ENCODE measurements at places on chromosomes 11 and 22. TPM values are rescaled to one million over a fixed set of nuclear protein-coding genes. Genes with fewer than 3 reads are reported as not detected.
A peak's percentile ranks its signal among the peaks of the same experiment; 100 is the strongest.

GRCh38 chr11:16781936-16782919, 43.8 kb downstream of the C11orf58 start:
- DNase-seq, result no peak

GRCh38 chr11:107606141-107606540, 15.2 kb downstream of the ELMOD1 start:
- DNase-seq, result no peak

DNA sequence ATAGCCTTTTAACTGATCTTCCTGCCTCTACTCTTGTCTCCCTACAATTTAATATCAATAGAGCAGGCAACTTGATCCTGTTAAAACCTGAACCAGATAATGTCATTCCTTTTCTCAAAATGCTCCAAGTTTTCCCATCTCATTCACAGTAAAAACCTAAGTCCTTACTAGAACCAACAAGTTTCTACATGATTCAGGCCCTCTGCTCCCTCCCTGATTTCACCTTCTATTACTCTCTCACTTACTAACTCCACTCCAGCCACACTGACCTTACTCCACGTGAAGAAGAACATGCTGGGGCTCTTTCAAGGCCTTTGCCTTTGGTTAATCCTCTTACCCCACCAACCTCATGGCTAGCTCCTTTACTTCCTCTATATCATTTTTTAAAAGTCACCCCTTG, 71.1 kb downstream of the PRCP start:
- DNase-seq, result no peak

MS4A6E gene
- total RNA-seq, result not detected

DNA sequence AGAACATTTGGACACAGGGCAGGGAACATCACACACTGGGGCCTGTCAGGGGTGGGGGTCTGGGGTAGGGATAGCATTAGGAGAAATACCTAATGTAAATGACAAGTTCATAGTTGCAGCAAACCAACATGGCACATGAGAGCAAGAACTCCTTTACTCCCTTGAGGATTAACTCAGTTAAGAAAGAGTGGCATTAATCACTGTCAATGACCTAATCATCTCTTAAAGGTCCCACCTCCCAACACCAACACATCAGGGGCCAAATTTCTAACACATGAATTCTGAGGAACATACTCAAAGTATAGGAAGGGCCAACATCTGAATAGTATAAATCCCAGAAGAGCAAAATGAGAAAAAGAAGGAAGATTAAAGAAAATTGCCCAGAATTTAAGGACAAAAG, 272.9 kb downstream of the SWAP70 start:
- no peak for DNase-seq

GRCh38 chr22:49487950-49488349, 339.7 kb downstream of the BRD1 start:
- no peak for DNase-seq

- no peak for DNase-seq
Observed at GRCh38 chr11:78657968-78658839, 83.5 kb upstream of the NARS2 start.

- DNase-seq, result no peak
Observed at GRCh38 chr11:68905421-68906360, 2.0 kb downstream of the IGHMBP2 start.

DNA sequence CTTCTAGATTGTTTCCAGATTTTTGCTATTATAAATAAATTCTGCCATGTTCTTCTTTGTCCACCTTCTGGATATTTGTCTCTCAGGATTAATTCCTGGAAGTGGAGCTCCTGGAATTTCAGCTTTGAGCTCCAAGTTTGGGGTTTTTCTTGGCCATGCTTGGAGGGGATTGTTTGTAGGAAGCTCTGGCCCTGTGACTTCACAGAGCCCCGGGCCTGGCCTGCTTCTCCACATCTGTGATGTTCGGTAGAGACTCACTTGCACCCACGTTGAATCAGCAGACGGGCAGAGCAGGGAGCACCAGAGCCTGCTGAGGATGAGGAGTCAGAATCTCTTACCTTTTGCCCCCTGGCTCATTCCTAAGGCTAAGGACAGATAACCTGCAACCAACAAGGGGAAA, 35.7 kb downstream of the LRRC32 start:
- DNase-seq, result no peak

SH3BP1 gene
- total RNA-seq, result 121 TPM

WNT11 gene
- total RNA-seq, result 7.9 TPM

DNA sequence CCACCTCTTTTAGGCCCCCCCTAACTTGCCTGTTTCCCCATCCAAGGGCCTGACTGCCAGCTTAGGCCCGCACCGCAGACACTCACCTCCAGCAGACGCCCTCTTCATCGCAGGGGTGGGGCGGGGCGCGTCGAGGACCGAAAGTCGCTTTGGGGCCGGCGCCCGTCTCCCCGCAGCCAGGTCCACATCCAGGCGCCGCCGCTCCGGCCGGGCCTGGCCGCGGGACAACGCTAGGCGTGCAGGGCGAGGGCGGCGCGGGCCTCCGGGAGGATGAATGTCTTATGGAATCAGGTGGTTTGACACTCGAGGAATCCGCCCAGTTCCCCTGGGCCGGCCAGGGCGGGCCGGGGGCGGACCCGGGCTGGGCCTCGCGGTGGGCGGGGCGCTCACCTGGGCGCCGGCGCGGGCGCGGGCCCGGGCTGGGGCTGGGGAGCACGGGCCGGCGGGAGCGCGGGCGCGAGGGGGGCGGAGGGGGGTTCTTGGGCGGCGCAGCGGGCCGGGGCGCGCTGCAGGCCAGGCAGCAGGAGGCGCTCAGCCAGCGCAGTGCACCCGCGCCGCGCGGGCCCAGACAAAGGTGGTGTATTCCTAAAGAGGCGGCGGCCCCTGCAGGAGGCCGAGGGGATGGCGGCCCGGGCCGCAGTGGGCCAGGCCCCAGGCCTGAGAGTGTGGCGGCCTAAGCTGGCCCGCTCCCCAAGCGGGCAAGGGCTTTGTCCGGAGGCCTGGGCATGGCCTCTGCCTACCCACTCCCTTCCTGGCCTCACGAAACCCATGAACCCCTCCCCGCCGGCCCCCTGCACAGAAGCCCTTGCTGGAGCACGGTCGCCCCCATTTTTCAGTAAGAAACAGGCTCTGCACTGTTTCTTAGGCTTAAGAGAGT, 177.6 kb downstream of the IGLL1 start:
- DNase-seq, result peak; percentile 73

DNA sequence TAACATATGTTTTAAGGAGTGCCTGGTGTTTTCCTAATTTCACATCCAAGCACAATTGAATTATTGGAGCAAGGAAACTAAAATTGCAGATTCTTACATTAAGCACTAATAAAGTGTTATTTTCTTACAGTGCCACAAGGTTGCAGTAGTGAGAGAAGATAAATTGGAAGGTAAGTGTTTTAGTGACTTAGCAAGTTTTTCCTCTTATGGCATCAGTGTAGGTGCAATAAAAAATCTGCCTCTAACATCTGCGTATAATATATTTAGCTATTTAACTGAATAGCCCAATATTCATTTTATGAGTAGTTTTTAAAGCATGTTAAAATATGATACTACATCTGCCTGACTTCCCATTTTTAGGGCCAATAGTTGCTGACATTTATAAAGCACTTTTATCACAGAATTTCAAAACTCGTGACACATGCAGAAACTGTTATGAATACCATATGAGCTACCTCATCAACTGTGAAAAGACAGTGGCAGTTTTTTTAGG, 19.0 kb downstream of the POLD3 start:
- no peak for DNase-seq

DNA sequence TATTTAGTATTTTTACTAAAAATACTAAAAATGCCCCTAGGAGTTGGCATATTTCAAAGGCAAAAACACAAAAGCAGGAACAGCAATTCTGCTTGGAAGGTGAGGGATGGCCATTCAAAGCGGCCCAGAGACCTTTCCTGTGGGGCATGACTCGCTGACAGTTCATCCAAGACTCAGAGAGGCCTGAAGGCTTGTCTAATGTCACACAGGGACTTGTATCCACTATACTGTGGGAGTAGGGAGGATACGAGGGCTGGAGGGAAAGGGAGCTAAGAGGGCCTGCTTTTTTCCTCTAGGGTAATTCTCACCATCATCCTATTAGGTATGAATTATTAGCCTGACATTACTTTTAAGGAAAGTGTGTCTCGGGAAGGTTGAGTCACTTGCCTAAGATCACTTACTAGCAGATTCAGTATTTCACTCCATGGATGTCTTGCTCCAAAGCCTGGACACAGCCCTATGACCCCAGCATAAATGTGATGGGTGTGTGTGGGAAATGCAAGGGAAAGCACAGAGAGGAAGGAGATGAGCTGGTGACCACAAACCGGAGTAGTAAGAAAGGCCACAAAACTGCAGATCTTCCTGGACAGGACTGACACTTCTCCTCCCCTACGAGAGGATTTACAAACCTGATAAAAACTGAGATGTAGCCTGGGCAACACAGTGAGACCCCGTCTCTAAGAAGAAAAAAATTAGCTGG, 16.7 kb upstream of the UCP3 start:
- no peak for DNase-seq

- no peak for DNase-seq
Observed at GRCh38 chr11:35473795-35474374, 51.5 kb downstream of the PAMR1 start.

FJX1 gene
- total RNA-seq, result 0.50 TPM

KCNC1 gene
- total RNA-seq, result 0.50 TPM

TUB gene
- 0.89 TPM for total RNA-seq

- DNase-seq, result peak; percentile 68
Observed at GRCh38 chr11:1050581-1051355, 14.2 kb upstream of the MUC6 start.

DNA sequence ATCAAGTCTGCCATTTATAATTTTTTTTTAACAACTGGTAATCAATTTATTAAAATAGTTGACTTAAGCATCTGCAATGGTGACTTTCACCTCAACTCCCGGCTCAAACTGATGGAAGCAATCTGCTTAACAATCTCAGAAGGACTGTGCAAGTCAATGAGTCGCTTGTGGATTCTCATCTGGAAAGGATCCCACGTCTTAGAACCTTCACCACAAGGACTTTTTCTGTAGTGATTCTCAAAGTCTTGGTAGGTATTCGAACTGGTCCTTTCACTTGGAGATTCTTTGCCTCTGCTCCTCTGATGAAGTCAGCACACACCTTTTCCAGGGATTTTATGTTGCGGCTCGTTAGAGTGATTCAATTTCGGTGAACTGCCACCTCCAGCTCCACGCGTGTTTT, 7.3 kb downstream of the RSF1 start:
- DNase-seq, result no peak

DNA sequence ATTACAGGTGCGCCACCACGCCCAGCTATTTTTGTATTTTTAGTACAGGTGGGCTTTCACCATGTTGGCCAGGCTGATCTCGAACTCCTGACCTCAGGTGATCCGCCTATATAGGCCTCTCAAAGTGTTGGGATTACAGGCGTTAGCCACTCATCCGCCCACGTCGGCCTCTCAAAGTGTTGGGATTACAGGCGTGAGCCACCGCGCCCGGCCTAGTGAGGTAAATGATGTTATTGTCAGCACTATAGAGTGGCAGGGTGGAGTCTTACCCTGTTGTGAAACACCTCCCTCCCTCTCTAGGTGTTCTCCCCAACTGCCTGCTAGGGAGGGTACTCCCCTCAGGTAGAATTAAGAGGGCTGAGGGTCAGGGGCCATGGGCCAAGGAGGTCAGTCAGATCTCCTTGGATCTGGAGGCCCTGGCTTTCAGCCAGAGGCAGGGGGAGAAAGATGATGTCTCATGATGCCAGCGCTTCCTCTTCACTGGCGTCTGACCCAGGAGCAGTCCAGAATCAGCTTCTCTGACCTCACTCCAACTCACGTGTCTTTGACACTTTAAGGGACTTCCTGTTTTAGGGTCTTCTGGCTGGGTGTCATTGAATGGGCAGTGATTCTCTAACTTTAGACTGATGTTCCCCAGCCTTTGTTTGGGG, 2.0 kb downstream of the GGA1 start:
- peak; percentile 78 for DNase-seq

All from left colon (tissue), 2 donors.